ENCODE measurements at places on chromosomes 11 and 22. TPM values are rescaled to one million over a fixed set of nuclear protein-coding genes. Genes with fewer than 3 reads are reported as not detected.

IL10RA gene
- not detected for polyA plus RNA-seq

RIBC2 gene
- 1.7 TPM for polyA plus RNA-seq

OMP gene
- not detected for polyA plus RNA-seq

CRYBB1 gene
- polyA plus RNA-seq = not detected

FAM111A gene
- 12.6 TPM for polyA plus RNA-seq

CFAP300 gene
- 3.1 TPM for polyA plus RNA-seq

NUP160 gene
- polyA plus RNA-seq = 7.5 TPM

AAMDC gene
- polyA plus RNA-seq = 32.7 TPM

RAB3IL1 gene
- polyA plus RNA-seq = 0.55 TPM

OR56A1 gene
- not detected for polyA plus RNA-seq
